Lower lobe of right lung (tissue), 2 donors: ENCODE measurements at places on chromosomes 12 and 14.

- DNase-seq, result no peak
- H3K4me1 ChIP-seq, result no peaks in the 10 kb centered on the region
- H3K27ac ChIP-seq, result no peak overlapping the region
- no peaks in the 10 kb centered on the region for H3K27me3 ChIP-seq
- no peak overlapping the region for H3K4me3 ChIP-seq
Observed at GRCh38 chr12:61846765-61847164, 413.4 kb upstream of the USP15 start.

GRCh38 chr12:68317047-68317667, 15.0 kb downstream of the MDM1 start:
- H3K36me3 ChIP-seq, result peaks cover 26% of the 10 kb centered on the region
- H3K4me1 ChIP-seq, result no peaks in the 10 kb centered on the region
- no peak for DNase-seq
- H3K4me3 ChIP-seq, result no peak overlapping the region
- H3K27me3 ChIP-seq, result no peaks in the 10 kb centered on the region
- no peak overlapping the region for H3K27ac ChIP-seq

DNA sequence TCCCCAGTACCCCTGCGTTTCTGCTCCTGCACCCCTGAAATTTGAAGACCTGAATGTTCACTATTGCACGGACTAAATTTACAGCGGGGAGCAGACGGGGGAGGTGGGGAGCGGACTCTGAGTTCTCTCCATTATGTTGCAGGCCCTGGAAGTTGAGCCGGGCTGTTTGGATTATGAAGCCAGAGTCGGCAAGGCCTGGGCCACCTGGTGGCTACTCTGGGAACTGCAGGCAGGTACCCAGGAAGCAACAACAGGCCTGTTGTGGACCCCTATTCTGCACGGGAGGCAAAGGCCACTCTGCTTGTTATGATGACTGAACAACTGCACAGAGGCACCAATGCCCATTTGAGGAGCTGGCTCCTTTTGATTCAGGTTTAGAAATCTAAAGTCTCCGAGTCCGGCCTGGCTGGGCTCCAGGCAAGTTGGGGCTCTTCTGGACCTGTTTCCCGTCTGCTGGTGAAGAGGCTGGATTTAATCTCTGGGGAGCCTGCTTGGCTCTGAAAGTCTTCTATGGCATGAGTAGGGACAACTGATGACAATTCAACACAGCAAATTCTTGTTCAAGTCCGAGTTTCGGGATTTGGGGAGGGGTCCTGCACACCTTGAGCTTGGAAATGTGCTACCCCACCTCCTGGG, 34.1 kb upstream of the FAM181A start:
- H3K4me1 ChIP-seq, result no peaks in the 10 kb centered on the region
- peaks cover 15% of the 10 kb centered on the region for H3K27me3 ChIP-seq
- no peak overlapping the region for H3K4me3 ChIP-seq
- DNase-seq, result peak; percentile 81
- H3K36me3 ChIP-seq, result no peaks in the 10 kb centered on the region

GRCh38 chr12:9049520-9050133, 60.3 kb downstream of the KLRG1 start:
- no peaks in the 10 kb centered on the region for H3K4me1 ChIP-seq
- DNase-seq, result no peak
- H3K27me3 ChIP-seq, result no peaks in the 10 kb centered on the region
- H3K27ac ChIP-seq, result no peak overlapping the region
- no peak overlapping the region for H3K4me3 ChIP-seq
- H3K36me3 ChIP-seq, result no peaks in the 10 kb centered on the region

DNA sequence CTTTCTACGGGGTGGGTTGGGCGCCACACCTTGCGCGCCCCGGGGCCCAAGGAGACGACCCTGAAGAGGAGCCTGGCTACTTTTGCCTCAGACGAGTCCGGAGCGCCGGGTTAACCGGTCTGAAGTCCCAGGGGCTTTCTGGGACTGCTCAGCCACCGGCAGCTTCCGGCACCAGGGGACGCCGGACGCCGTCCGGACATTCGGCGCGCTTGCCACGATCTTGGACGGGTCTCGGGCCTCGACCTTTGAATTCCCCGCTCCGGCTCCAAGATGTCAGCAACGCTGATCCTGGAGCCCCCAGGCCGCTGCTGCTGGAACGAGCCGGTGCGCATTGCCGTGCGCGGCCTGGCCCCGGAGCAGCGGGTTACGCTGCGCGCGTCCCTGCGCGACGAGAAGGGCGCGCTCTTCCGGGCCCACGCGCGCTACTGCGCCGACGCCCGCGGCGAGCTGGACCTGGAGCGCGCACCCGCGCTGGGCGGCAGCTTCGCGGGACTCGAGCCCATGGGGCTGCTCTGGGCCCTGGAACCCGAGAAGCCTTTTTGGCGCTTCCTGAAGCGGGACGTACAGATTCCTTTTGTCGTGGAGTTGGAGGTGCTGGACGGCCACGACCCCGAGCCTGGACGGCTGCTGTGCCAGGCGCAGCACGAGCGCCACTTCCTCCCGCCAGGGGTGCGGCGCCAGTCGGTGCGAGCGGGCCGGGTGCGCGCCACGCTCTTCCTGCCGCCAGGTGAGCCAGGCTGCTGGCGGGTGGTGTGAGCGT, at the start of gene ACOT4:
Gene ACOT4 (plus strand): TSS at position 184 of the 760 bp plus-strand sequence. CDS start 87 bp downstream, at position 271.
- H3K27ac ChIP-seq, result peak within 1 kb of the TSS; percentile 79
- DNase-seq, result peak; percentile 66
- H3K27me3 ChIP-seq, result no peaks in the 10 kb centered on the region
- H3K4me3 ChIP-seq, result peak within 1 kb of the TSS; percentile 72

DNA sequence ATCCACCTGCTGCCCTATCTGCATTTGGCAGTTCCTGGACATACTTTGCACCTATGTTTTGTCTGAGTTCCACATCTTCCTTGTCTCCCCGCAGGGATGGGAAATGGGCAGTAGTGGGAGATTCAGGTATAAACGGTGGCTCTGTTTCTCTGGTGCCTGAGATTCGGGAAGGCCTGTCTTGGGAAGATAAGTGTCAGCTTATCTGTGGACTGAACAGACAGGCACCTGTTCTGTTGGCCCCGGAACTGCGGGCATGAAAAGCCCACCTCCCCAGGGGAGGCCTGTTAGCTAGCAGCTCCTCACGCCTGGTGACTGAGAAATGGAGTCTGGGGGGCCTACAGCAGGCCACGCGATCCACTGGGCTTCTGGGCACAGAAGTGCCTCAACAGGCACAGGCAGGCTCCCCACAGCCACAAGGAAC, 5.8 kb downstream of the PHB2 start:
- H3K4me3 ChIP-seq, result peak overlapping the region; percentile 55
- H3K27ac ChIP-seq, result peak overlapping the region; percentile 90
- H3K4me1 ChIP-seq, result peaks cover 65% of the 10 kb centered on the region
- no peaks in the 10 kb centered on the region for H3K27me3 ChIP-seq

DNA sequence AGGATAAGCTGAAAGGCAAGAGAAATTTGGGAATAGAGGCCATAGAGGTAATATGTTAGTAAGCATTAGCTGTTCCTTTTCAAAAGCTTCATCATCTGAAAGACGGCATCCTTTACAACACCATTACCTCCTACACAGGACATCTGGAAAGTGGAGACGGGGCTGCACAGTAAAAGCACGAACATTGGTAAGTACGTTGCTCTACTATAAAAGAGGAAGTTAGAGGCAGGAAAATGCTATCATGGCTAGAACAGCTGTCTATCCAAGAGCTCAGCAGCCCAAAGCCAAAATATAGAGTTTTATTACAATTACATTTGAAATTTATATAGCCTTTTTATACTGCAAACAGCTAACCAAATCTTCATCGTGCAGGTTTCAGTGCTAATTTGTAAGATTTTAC, 172.3 kb upstream of the GRIP1 start:
- no peak overlapping the region for H3K4me3 ChIP-seq
- H3K36me3 ChIP-seq, result no peaks in the 10 kb centered on the region
- DNase-seq, result no peak
- H3K27ac ChIP-seq, result no peak overlapping the region
- H3K27me3 ChIP-seq, result no peaks in the 10 kb centered on the region

DNA sequence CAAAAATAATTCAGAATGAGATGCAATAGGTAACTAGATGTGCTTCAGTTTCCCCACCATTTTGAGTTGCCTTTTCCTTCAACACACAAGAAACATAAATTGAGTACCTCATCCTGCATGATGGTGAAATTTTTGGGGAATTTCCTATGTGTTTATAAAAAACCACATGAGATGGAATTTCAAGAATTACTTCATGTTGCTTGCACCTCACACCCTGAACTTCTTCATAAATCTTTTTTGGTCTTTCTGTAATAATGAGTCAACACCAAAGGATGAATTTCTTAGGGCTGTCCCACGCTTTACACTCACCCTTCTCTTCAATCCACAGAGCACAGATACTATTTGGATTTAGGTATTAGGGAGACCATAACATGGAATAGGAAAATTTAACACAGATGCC, 22.6 kb upstream of the LUM start:
- H3K4me3 ChIP-seq, result no peak overlapping the region
- no peak overlapping the region for H3K27ac ChIP-seq
- no peak for DNase-seq

- H3K4me3 ChIP-seq, result no peak overlapping the region
- no peaks in the 10 kb centered on the region for H3K27me3 ChIP-seq
- peaks cover 64% of the 10 kb centered on the region for H3K4me1 ChIP-seq
- no peak for DNase-seq
- peak overlapping the region; percentile 74 for H3K27ac ChIP-seq
Observed at GRCh38 chr12:29561664-29562071, 64.2 kb upstream of the OVCH1 start.

- peaks cover 50% of the 10 kb centered on the region for H3K4me1 ChIP-seq
- H3K27me3 ChIP-seq, result no peaks in the 10 kb centered on the region
- no peaks in the 10 kb centered on the region for H3K36me3 ChIP-seq
- H3K4me3 ChIP-seq, result peak overlapping the region; percentile 65
- DNase-seq, result no peak
Observed at GRCh38 chr14:102317564-102318248, 1.8 kb upstream of the ZNF839 start.

- no peak overlapping the region for H3K4me3 ChIP-seq
- no peak overlapping the region for H3K27ac ChIP-seq
- no peaks in the 10 kb centered on the region for H3K4me1 ChIP-seq
- peaks cover 100% of the 10 kb centered on the region for H3K36me3 ChIP-seq
- no peaks in the 10 kb centered on the region for H3K27me3 ChIP-seq
Observed at GRCh38 chr14:55638665-55639064, 58.7 kb downstream of the KTN1 start.

- no peaks in the 10 kb centered on the region for H3K27me3 ChIP-seq
- DNase-seq, result no peak
- no peaks in the 10 kb centered on the region for H3K36me3 ChIP-seq
- H3K4me1 ChIP-seq, result no peaks in the 10 kb centered on the region
- no peak overlapping the region for H3K4me3 ChIP-seq
Observed at GRCh38 chr12:80636832-80637231, 70.6 kb upstream of the MYF6 start.

DNA sequence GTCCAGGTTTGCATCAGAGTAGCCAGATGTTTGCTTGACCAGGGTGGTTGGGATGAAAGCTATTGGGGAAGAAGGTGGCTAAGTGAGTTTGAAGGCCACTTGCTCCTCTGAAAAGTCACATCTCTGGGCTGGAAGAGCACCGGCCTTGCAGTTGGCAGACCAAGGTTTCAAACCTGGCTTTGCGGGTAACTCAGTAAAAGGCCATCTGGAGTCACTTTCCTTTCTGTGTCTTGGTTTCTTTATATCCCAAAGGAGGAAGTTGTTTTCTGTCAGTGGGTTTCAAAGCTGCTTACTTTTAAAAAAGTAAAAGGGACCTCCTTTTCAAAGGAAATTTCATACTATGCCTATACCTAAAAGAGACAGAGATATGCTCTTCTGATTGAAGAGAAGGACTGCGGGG, 26.2 kb upstream of the CMA1 start:
- H3K4me1 ChIP-seq, result no peaks in the 10 kb centered on the region
- no peak overlapping the region for H3K4me3 ChIP-seq
- no peak for DNase-seq
- no peak overlapping the region for H3K27ac ChIP-seq
- peaks cover 8% of the 10 kb centered on the region for H3K27me3 ChIP-seq

- peaks cover 14% of the 10 kb centered on the region for H3K36me3 ChIP-seq
- no peaks in the 10 kb centered on the region for H3K27me3 ChIP-seq
- H3K4me1 ChIP-seq, result no peaks in the 10 kb centered on the region
- no peak overlapping the region for H3K27ac ChIP-seq
- H3K4me3 ChIP-seq, result no peak overlapping the region
Observed at GRCh38 chr14:88882236-88882635, 57.8 kb downstream of the TTC8 start.

GRCh38 chr12:57244312-57244696, 6.7 kb downstream of the STAC3 start:
- H3K27me3 ChIP-seq, result peaks cover 49% of the 10 kb centered on the region
- H3K36me3 ChIP-seq, result no peaks in the 10 kb centered on the region
- H3K27ac ChIP-seq, result no peak overlapping the region
- H3K4me3 ChIP-seq, result no peak overlapping the region

DNA sequence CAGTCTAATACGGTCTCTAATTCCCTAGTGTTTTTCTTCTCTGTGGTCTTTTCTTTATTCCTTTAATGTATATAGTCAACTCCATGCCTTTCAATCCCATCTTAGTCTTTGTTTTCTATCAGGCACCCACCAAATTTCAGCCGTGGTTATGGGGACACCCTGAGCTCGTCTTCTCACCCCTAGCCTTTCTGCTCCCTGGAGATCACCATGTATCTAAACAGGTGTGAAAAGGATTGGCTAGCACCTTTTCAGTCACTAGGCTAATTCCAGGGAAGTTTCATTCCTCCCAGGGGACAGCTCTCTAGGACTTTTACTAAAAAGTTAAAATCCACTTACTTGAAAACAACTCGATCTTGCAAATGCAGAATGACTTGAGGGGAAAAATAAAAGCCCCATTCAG, 291.3 kb downstream of the ETNK1 start:
- H3K4me3 ChIP-seq, result no peak overlapping the region
- no peak for DNase-seq
- H3K27me3 ChIP-seq, result no peaks in the 10 kb centered on the region
- no peak overlapping the region for H3K27ac ChIP-seq

DNA sequence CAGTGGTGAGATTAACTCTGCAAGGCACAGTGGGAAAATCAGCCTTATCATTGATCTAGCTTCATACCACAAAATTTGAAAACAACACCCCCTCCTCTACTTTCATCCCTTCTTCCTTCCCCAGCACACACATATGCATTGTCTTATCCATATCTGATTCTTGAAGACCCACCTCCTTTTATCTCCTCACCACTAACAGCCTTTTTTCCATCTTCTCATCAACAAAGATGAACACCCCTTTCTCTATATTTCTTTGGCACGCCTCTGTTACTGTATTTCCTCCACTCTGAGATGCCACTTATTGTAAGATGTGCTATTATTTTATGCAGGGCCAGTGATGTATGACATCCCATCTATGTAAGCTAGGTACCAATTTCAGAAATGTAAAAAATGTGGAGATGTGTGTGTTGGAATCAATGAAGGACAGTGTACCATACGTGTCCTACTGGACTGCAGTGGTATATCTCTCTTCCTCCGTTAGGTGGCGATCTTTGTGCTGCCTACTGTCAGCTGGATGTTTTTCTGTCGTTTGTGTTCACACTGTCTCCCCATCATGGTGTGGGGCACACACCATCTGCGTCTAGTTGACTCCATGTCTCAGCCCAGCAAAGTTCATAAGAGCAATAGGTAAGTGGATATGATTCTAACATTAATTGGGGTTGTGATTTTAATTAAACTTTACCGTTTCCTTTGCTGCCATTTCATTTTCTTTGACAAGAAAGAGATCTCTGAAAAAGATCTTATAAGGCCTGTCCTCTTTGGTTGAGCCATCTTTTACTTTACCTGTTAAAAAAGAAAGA, 24.0 kb downstream of the CCDC38 start:
- no peak overlapping the region for H3K27ac ChIP-seq
- H3K4me1 ChIP-seq, result no peaks in the 10 kb centered on the region
- no peak overlapping the region for H3K4me3 ChIP-seq
- H3K27me3 ChIP-seq, result no peaks in the 10 kb centered on the region
